ENCODE measurements at places on chromosomes 12 and 14.

- no peak for DNase-seq
Measured at GRCh38 chr12:59111851-59112250, 191.5 kb upstream of the LRIG3 start.

DNA sequence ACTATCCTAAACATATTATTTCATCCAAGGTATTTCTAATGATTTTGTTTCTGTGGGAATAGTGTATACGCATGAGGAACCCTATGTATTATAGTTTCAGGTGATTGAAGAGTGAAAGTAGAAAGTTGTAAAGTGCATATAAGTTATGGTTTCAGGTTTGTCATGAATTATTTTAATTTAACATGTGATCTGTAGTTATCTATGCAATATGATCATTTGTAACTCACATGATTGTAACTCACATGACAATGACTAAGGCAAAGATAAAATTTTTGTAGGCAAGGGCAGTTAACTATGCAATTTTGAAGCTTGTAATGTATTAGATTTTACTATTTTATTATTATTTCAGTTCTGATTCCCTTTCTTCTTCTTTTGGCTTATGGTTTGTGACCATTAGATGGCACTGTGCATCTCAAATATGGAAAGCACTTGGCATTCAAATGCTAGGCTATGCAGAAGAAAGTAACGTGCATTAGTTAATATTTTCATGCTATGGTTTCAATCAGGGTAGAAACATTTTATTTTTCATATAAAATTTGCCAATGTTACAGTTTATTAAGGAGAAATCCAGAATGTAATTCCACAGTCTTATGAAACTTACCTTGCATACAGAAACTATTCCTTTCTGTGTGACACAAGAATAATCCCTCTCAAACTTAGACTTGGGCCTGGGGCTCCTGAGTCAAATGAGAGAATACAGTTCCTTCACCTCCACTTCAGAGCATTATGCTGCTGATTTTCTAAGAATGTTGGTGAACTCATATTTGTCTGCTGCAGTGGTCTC lies 15.8 kb upstream of the TMEM30B start:
- peak; percentile 66 for DNase-seq

DNA sequence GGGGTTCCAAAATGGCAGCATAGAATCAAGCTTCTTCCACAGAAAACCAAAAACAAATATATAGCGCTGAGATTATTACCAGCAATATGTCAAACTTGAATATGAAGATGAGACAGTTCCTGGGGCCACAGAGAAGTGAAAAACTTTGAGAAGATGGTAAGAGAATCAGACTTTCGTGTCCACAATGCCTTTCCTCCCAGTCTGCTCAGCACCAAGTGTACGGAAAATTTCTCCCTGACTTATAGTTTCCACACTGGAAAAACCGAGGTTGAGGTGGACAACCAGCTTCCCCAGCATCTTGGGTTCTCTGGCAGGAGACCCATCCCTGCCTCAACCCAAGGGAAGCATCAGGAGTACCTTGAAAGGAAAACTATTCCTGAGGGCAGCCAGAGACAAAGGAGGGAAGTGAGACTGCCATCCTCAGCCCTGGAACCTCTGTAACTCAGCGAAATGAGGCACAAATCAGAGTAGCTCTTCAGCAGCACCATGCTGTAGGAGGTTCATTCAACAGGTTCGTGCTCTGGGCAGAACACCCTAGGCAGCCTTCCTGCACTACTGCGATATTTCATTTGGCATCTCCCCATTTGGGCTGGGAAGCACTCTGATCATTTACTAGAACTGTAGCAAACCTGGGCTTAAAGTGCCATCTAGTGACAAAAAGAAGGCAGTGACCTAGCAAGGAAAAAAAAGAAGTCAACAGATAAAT lies 52.4 kb upstream of the CAPRIN2 start:
- DNase-seq: peak; percentile 69

- DNase-seq: no peak
Measured at GRCh38 chr12:45648070-45648469, 81.4 kb upstream of the ARID2 start.

DNA sequence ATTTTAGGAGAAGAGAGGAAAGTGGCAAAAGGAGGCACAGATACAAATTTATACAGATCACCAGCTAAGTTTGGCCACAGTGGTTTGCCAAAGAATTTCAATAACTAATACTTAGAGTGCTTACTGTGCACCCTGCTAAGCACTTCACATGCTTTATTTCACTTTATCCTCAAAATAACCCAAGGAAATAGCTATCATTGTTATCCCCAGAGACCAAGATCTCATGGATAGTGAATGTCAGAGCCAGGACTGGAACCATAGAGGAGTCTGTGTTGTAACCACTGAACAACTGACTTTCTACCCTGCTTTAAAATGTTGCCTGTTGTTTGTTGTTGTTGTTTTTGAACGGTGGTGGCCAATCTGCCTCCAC lies 1.3 kb upstream of the TCP11L2 start:
- DNase-seq: peak; percentile 51

- DNase-seq: peak; percentile 82
Measured at GRCh38 chr12:110281549-110282299, 677 bp downstream of the ATP2A2 start.

DNA sequence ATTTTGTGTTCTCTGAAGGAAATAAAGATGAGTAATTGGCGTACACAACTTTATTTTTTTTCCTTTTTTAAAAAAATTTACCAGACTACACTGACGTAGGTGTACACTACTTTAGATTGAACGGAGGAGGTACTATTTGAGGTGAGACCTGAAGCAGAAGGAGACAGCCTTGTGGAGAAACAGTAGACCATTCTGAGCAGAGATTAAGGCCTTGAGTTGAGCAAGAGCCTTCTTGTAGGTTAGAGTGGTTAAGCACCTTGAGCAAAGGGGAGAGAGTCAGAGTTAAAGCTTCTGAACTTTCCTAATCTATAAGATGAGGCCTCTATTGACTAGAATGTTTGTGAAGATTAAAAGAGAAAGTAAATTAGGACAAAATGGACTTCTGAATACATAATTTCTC lies 2.5 kb downstream of the LEMD3 start:
- DNase-seq: no peak

All from GM03348 (cell line).